ENCODE measurements at places on chromosomes 1 and 21. TPM values are rescaled to one million over a fixed set of nuclear protein-coding genes. Genes with fewer than 3 reads are reported as not detected.

DNA sequence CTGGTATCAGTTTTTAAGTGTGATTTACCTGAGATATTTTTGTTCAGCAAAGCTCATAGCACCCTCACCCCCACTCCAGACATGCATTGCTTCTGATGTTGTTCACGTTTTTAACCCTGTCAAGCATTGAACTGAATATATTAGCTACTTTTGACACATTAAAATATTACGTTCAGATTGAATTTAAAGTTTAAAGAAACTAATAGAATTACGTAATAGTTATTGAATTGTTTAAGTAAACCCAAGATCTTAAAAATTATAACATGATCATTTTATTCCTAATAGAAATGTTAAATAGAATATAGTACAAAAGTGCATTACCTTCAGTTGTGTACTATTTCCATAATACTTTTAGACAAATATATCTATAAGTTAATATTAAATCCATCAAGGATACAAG lies 18.9 kb downstream of the GLRX2 start:
- DNase-seq: no peak

- DNase-seq: no peak
Observed at GRCh38 chr21:15199414-15200383, 134.9 kb upstream of the NRIP1 start.

GRCh38 chr1:107653005-107653404 lies 312.0 kb downstream of the VAV3 start:
- no peak for DNase-seq

GRCh38 chr1:163047951-163048659 lies 21.1 kb upstream of the RGS4 start:
- DNase-seq: no peak

DNA sequence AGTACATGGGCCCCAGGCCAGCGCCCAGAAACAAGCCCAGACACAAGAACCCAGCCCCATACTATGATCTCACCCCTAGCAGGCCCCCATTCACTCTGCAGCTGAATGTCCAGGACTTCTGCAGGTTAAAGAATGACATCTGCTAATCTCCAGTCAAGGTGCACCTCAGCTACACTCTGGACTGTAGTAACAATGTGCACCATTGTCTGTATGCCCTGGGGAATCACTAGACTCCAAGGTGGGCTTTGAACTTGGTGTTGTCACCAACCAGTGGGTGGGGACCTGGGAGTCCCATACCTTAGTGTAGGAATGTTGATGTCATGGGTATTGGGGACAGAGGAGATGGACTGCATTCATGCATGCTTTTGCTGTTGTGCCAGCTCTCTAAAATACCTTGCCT lies 10.3 kb downstream of the KCNE1 start:
- DNase-seq: no peak

DNA sequence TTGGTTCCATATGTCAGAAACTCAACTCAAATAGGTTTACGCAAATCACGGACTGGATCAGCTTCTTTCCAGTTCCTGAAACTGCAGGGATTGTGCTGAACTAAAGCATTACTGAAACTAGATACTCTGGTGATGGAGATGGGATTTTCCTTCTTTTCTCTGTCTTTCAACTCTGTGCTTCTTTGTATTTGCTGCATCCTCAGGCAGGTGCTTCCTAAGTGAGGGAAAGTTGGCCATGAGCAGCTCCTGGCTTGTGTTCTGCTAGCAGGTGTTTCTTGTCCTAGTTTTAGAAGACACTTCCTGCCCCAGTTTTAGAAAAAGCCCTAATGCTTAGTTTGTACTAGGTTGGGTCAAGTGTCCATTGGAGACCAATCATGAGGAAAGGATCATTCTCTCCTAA lies 86.7 kb upstream of the USP24 start:
- DNase-seq: no peak

- no peak for DNase-seq
Observed at GRCh38 chr1:101399222-101399621, 162.4 kb downstream of the S1PR1 start.

GRCh38 chr1:192575499-192576189 lies at the start of gene RGS1:
Gene RGS1, plus strand, starts transcription at chr1:192575773. Its CDS starts 20 bp downstream, at chr1:192575793.
- no peak for DNase-seq

DNA sequence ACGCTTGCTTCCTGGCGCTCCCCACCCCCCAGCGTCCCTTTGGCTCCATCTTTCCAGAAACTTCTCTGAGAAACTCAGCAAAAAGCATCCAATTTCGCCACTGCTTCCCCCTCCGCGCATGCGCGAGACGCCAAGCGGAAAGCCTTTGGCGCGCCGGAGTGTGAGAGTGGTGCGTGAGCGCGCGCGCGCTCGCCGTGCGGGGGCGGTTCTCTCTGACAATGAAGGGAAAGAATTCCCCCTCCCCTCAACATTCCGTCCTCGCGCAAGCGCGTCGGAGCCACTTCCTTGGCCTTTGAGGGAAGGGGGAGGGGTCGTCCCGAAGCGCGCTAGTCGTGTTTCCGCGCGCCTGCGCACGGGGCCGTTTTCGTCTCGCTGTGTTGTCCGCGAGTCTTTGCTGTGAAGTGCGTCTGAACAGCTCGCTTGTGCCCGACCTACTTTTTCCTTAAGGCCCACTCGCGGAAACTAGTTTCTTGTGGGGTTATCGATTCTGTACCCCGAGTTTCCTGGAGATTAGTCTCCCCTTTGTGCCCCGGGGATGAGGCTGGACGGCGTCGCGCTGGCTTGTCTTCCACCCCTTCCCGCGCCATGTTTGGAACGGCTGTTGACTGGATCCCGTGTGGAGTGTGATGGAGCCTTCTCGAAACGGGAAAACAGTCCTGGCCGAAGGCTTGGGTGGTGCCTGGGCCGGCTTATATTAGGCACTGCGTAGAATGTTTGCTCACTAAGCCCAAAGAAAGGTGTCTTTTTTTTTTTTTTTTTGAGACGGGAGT lies 11.6 kb upstream of the SPEN start:
- DNase-seq: peak; percentile 81

DNA sequence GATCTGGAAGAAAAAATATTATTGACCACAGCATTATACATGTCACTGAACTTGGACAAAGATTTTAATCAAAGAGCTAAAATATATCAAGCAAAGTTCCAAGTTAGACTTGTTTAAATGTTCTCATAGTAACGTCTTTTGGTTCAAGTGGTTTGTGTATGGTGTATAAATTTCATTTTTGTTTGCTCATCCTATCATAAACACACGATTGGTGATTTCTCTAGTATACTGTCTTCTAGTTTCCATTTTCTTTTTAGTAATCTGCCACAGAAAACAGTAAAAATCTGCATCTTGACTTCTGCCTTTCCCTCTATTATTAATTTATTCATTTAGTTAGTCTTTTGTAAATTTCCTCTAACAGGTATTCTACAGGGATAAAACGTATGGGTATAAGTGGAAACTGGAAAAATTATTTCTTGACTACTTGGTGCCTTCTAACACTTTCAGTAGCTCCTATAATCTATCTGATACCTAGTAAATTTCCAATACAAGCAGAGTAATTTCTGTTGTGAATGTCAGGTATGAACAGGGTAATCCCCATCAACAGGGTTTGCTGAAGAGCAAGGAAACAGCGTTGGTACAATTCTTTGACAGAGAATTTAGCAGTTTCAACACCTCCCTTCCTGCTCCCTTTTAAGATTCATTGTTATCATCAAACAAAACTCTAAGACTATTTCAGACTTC lies 268.0 kb downstream of the PTPRC start:
- no peak for DNase-seq

DNA sequence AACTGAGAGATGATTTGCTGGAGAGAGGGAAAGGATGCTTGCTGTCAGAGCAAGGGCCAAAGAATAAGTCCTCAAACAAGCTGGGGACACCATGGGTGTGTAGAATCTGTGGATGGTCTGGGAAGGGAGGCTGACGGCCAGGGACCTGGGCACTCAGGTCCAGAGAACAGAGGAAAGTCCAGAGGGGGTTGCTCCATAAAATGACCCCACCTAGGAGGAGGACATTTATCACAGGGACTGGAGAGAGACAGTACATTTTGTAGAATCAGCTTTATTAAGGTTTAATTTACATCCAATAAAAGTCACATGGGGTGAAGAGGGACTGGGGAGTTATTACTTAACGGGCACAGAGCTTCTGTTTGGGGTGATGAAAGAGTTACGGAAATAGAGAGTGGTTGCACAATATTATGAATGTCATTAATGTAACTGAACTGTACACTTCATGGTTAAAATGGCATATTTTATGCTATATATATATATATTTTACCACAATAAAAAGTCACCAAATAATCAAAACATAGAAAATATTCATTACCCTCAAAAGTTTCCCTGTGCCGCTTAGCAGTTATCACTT lies 73.0 kb upstream of the ABCD3 start:
- DNase-seq: no peak

DNA sequence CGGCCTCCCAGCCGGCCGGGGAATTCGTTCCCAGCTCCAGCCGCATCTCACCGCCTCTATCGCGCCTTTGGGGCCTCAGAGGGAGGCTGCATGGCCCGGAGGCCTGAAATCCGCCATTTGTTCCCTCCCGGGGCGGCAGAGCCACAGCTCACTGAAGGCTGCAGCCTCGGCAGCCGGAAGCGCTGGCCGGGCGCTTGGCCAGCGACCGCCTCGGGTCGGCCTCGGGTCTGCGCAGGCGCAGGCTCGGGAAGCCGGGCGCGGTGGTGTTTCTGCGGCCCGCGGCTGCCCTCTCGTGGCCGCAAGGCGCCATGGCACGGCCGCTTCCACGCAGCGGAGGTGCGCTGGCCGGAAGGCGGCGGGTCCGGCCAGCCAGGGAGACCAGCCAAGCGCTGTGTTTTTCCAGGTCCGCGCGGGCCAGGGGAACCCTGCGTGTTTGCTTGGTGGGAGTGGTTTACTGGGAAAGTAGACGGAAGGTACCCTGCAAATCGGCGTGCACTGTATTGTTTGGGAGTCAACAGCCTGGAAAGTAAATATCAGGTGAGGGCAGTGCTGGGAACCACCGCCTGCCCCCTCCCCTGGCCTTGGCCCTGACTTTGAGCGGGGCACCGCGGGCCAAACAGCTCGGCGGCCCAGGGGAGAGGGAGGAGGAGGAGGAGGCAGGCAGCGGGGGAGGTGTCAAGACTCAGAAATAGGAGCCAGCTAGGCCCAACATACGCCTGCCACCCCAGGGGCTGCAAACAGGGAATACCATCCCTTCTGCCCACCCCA lies 52.7 kb upstream of the CD34 start:
- DNase-seq: no peak

DNA sequence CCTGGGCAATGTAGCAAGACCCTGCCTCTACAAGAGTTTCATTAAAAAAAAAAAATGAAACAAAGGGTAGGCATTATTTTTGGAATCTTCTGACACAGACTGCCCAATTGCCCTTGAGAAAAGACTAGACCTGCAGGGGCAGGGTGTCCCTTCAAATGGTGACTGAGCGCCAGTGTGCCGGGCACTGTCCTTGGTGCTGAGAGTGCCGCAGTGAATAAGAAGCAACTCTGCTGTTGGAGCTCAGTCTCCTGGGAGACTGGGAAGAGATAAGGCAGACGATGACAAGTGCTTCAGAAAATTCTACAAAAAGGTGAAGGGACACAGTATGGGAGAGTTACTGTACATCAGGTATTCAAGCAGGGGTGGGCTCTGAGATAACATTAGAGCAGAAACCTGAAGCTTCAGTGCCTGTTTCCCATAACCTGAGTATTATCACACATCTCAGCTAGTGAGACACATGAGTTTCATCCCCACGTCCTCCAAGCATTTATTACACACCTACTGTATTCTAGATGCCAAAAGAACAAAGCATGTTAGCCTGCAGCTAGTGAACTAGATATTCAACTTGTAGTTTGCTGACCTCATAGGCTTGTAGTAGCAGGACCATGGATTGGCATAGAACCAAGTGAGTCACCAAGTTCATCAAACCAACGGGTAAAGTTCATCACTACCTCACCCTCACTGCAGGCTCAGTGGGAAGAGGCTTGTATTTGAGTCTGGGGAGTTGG lies 18.4 kb upstream of the RPL11 start:
- DNase-seq: no peak

- DNase-seq: no peak
Observed at GRCh38 chr1:168341483-168341975, 60.9 kb downstream of the TBX19 start.

GRCh38 chr21:42002421-42002958 lies 7.7 kb downstream of the ZBTB21 start:
- no peak for DNase-seq

GRCh38 chr1:162497104-162497722 lies 405 bp upstream of the UHMK1 start:
- DNase-seq: no peak

- no peak for DNase-seq
Observed at GRCh38 chr21:44376606-44377005, 23.2 kb downstream of the TRPM2 start.

The SYT2 gene
- not detected for total RNA-seq

The MRPL24 gene
- total RNA-seq: 79.0 TPM

The GBP2 gene
- 52.7 TPM for total RNA-seq

The ATP5PO gene
- 168 TPM for total RNA-seq

The KIF17 gene
- total RNA-seq: 16.3 TPM

The PALMD gene
- total RNA-seq: 83.9 TPM

The PLEKHA6 gene
- total RNA-seq: 1.9 TPM

The SKI gene
- total RNA-seq: 50.6 TPM

The BATF3 gene
- 1.2 TPM for total RNA-seq

The SUSD4 gene
- total RNA-seq: not detected

The CELA3A gene
- not detected for total RNA-seq

The TMCC2 gene
- 3.7 TPM for total RNA-seq

The NTRK1 gene
- total RNA-seq: not detected

The HFM1 gene
- total RNA-seq: 0.44 TPM

The GUCA2A gene
- not detected for total RNA-seq

The SPATA21 gene
- total RNA-seq: not detected
